ENCODE measurements at places on chromosomes 7 and 10.

- no peak for DNase-seq
Observed at GRCh38 chr10:71463111-71463510, 66.4 kb downstream of the CDH23 start.

DNA sequence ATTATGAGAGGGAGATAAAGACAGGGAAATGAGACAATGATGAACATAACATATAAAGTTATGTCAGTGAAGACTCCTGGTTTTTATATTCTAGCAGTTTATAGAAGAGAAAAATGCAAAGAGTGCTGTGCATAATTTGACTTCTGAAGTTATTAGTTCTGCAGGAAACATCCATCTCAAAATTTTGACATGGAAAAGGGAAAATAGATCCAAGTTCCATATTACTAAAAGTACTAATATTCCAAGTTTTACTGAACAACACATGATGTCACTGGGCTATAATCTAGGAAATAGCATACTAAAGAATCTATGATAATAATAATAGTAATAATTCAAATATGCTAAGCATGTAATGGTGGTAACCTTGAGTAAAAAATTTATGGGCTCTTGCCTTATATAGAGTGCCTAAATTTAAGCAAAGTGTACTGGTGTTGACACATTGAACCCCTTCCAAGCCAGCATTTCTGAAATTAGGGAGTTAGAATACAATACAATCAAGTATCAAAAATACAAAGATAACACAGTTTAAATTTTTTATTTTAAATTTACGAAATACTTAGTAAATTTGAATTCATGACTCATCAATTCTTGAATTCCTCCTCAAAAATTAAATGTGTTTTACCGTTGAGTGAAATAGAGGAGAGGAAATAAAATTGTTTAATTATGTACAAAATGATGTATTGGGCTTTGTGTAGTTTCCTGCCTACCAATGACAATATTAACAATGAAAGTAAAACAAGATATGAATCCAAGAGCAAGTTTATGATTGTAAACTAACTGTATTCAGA is 102.8 kb upstream of the KCND2 start:
- DNase-seq: no peak

GRCh38 chr7:128211626-128212025 is 29.5 kb upstream of the LEP start:
- DNase-seq: no peak

- no peak for DNase-seq
Observed at GRCh38 chr10:29271877-29272276, 17.0 kb upstream of the LYZL1 start.

DNA sequence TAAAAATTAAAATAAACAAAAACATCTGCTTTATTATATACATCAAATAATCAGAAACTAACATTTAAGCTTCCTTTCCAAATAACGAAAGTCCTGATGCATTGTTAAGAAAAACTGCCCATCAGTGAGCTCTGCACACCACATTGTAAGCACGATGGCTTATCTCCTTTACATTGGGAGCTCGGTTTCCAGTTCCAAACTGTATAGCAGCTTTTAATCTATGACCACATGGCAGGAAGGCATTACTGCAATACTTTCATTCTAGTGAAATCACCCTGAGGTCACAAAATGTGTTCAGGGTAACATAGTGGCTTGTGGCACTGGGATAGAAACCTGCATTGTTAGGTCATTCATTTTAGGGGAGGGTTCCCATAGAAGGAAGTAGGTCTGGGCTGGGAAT is 146.3 kb downstream of the ZNF22 start:
- no peak for DNase-seq

GRCh38 chr10:27241010-27241651 is 534 bp upstream of the ACBD5 start:
- no peak for DNase-seq

DNA sequence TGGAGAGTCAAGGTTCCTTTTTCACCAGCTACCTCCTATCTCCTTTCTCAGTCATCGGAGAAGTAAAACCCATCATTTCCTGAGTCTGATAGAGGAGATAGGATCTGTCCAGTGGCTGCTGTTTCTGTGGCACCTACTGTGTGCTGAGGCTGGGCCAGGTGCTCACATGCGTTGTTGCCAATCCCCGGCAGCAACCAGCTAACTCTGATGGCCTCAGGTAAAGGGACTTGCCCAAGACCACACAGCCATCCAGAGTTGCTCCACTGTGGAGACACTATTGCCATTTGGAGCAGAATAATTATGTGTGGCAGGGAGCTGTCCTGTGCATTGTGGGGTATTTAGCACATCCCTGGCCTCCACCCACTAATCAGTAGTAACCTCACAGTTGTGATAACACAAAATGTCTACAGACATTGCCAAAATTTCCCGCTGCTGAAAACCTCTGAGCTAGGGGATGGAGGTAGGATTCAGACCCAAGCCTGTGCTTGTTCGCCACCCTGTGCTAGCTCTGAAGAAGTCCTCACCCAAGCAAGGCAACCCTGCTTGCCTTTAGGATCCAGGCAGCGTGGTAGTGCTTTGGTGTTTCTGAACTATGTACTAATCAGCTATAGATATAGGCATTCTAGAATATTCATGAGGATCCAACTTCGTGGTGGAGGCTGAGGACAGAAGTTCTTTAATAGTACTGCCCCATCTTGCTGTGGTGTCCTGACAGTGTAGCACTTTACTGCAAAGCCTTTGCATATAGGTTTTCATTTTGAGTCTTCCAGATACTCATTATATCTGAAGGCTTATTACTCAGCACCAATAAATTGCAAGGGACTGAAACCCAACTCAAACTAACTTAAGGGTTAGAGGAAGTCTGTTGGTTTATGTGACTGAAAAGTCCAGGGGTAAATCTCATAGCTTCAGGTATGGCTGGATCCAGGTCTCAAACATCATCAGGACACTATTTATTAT is 164.6 kb downstream of the GRK5 start:
- no peak for DNase-seq

- no peak for DNase-seq
Observed at GRCh38 chr10:80459047-80459865, 5.1 kb downstream of the TSPAN14 start.

DNA sequence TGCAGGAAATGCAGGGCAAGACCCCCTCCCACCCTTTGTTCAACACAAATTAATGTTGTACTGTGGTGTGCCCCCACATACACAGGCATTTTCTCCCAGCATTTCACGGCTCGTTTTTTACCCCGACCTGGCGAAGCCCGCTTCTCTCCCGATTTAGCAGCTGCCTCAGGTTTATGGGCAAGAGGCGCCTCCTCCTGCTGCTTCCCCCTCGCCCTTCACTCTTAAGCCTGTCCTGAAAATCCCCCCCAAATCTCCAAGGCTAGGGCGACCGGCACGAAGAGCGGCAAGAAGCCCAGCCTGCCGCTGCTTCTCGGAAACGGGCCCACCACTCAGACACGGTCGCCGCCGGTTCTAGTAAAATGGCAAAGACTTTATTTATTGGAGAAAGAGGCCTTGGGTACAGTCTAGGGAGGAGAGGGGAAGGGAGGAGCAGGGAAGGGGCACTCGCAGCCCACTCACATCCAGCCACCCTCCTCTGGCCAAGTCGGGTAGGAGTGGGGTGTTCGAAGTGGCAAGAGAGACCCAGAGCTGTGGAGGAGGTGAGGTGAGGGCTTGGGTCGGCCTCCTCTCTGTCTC is 3.3 kb downstream of the LBX1 start:
- no peak for DNase-seq

GRCh38 chr7:20543500-20543899 is 72.0 kb upstream of the ABCB5 start:
- DNase-seq: no peak

GRCh38 chr7:1348823-1349335 is 110.4 kb downstream of the MICALL2 start:
- DNase-seq: no peak

DNA sequence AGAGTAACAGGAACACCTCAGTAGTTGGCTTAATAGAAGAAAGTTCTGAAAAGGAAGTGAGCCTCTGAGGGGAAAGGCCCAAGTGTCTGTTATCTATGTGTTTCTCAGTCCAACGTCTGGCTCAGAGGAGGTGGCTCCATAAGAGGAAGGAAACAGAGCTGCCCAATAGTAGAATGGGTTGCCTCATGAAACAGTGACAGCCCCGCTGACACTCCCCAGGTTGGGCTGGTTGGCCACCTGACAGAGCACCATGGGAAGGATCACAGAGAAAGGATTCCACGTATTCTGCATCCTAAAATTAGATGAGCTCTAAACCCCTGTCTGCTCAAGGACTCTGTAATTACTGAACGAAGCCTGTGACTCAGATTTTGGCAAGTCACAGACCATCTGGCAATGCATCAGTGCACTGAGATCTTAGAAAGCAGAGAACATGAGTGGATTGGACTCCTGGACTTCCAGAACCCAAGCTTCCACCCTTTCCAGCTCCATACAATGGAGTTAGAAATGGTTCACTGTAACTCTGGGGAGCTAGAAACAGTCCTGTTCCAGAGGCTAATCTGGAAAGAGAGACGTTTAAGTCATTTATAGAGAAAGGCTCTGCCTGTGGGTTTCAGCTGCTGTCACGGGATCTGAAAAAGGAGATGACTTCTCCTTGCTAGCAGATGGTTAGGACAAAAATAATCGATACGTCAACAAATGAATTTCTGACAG is 2.9 kb downstream of the PKD2L1 start:
- no peak for DNase-seq
